ENCODE measurements at places on chromosomes 2 and 18.
A peak's percentile ranks its signal among the peaks of the same experiment; 100 is the strongest.

DNA sequence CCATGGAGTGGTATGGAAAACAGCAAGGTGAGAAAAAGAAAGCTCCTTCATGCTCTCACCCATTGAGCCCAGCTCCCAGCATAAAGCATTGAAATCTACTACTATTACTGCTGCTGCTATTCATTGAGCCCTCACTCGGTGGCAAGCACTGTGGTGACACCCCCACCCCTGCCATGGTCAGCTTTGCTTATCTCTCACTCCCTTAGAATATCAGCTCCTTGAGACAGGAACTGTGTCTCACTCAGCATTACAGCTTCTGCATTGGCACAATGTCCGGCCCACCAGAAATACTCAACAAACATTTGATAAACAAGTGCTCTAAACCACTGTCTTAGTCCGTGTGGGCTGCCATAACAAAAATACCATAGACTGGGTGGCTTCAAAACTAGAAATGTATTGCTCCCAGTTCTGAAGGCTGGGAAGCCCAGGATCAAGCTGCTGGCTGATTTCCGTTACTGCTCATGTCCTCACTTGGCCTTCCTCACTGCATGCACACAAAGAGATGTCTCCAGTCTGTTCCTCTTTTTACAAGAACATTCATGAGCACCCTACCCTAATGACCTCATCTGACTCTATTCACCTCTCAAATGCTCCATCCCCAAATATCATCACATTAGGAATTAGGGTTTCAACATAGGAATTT, 116.3 kb downstream of the ZBTB7C start:
- H3K27me3 ChIP-seq, result no peaks in the 10 kb centered on the region
- no peak overlapping the region for H3K27ac ChIP-seq
- no peak for DNase-seq
- no peaks in the 10 kb centered on the region for H3K4me1 ChIP-seq
- H3K36me3 ChIP-seq, result no peaks in the 10 kb centered on the region

DNA sequence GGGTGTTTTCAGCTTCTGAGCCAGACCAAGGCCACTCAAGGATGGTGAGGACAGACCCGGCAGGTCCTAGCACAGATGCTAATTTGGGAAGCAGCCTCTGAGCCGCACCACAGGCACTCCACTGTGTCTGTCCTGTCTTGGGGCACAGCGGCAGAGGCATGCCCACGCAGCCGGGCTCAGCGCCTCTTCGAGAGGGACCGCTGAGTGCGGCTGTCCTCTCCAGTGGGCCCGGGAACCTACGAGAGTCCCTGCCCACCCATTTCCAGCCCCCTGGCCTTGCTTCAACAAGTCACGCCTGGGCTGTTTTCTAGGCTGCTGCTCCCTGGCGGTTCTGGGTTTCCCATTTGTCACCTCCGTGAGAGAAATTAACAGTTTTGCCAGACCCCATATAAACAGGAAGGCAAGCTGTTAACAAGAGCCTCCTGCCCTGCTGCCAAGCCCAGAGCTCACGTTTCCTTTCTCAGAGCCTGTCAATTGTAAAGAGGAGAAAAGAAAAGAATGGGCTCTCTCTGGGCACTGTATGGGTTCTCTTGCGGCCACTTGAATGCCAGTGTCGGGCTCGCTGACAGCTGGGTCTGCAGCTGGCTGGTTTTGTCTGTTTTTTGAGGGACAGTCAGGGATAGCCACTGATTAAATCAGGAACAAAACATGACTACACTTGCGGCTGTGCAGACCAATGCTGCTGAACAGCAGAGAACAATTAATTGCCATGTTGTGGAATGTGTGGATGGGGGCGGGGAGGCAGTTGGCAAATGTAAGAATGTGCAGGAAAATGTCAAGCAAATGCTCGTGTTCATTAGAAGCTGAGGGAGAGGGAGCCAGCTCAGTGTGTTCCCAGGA, 30.6 kb downstream of the TMEM17 start:
- no peak overlapping the region for H3K4me3 ChIP-seq
- DNase-seq, result no peak
- H3K27me3 ChIP-seq, result peaks cover 19% of the 10 kb centered on the region

DNA sequence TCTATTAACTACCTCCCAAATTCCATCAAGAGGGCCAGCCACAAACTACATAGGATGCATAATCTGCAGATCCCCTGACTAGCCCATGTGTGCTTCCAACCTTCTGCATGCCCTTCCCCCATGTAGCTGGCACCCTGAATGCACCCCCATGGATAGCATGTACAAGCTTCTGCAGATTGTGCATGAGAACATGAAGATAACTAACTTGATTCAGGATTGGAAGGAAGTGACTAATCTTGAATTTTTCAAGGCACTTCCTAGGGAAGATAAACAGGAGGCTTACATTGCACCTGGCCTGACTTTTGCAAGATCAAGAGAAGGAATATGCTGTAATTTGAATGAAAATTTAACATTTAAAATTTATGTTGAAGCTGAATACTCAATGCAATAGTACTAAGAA, 66.7 kb downstream of the CDC42EP3 start:
- no peak overlapping the region for H3K27ac ChIP-seq
- H3K27me3 ChIP-seq, result peaks cover 11% of the 10 kb centered on the region
- no peak overlapping the region for H3K4me3 ChIP-seq
- H3K36me3 ChIP-seq, result peaks cover 9% of the 10 kb centered on the region

DNA sequence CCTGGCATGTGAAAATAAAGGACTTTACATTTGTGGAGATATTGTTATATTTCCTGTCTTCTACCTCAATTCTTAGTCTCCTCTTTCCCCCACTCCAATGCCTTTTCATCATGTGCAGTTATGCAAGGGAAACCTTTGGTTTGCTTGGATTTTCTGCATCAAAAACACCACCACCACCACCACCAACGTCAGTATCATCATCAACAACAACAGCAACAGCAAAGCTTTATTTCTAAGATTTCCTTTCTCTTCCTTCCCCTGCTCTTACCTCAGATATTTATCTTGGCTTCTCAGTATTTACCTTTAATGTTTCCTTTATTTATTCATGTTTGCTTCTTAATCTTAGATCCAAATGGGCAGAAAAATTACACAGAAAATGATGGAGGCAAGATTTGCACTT, 26.1 kb downstream of the CXCR4 start:
- H3K4me1 ChIP-seq, result peaks cover 18% of the 10 kb centered on the region
- no peaks in the 10 kb centered on the region for H3K27me3 ChIP-seq
- no peaks in the 10 kb centered on the region for H3K36me3 ChIP-seq
- H3K27ac ChIP-seq, result no peak overlapping the region
- no peak overlapping the region for H3K4me3 ChIP-seq

DNA sequence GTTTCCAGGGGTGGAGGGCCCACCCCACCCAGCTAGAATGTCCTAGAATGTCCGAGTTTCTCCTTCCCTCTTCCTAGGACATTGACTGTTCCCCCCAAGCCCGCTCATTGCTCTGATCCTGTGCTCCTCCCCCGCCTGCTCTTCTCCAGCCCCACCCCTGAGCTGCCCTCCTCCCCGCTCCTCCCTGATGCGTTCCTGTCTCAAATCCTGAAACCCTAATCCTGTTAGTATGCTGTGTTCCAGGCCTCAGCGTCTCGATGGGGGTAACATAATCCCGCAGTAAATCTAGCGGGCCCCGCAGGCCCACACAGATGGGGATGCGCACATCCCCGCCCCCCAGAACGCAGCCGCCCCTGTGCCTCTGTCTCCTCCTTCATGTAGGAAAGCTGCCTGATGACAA, 51.3 kb downstream of the NRP2 start:
- no peaks in the 10 kb centered on the region for H3K27me3 ChIP-seq
- H3K36me3 ChIP-seq, result peaks cover 50% of the 10 kb centered on the region
- H3K27ac ChIP-seq, result no peak overlapping the region

- peaks cover 19% of the 10 kb centered on the region for H3K27me3 ChIP-seq
- no peaks in the 10 kb centered on the region for H3K36me3 ChIP-seq
- no peak overlapping the region for H3K4me3 ChIP-seq
- H3K27ac ChIP-seq, result no peak overlapping the region
- no peaks in the 10 kb centered on the region for H3K4me1 ChIP-seq
- DNase-seq, result no peak
These were observed 26.6 kb upstream of the PAIP2B start for GRCh38 chr2:71253476-71253875.

- H3K27me3 ChIP-seq, result no peaks in the 10 kb centered on the region
- no peaks in the 10 kb centered on the region for H3K36me3 ChIP-seq
- H3K4me1 ChIP-seq, result no peaks in the 10 kb centered on the region
- H3K27ac ChIP-seq, result no peak overlapping the region
- H3K4me3 ChIP-seq, result no peak overlapping the region
These were observed 455.9 kb downstream of the CNTNAP5 start for GRCh38 chr2:124480958-124481357.

- H3K4me3 ChIP-seq, result no peak overlapping the region
- H3K4me1 ChIP-seq, result no peaks in the 10 kb centered on the region
- H3K27ac ChIP-seq, result no peak overlapping the region
- no peaks in the 10 kb centered on the region for H3K36me3 ChIP-seq
- DNase-seq, result no peak
- H3K27me3 ChIP-seq, result peaks cover under 1% of the 10 kb centered on the region
These were observed 260.7 kb downstream of the AGAP1 start for GRCh38 chr2:235754357-235755207.

- H3K27me3 ChIP-seq, result no peaks in the 10 kb centered on the region
- no peak overlapping the region for H3K27ac ChIP-seq
- H3K36me3 ChIP-seq, result no peaks in the 10 kb centered on the region
- no peak overlapping the region for H3K4me3 ChIP-seq
- no peaks in the 10 kb centered on the region for H3K4me1 ChIP-seq
These were observed 374.3 kb downstream of the TMX3 start for GRCh38 chr18:68340606-68341005.

- H3K4me3 ChIP-seq, result peak overlapping the region; percentile 97
- H3K27ac ChIP-seq, result peak overlapping the region; percentile 93
- H3K4me1 ChIP-seq, result peaks cover 37% of the 10 kb centered on the region
These were observed 631 bp downstream of the RPL31 start for GRCh38 chr2:101002562-101003277.

- DNase-seq, result no peak
- H3K4me3 ChIP-seq, result no peak overlapping the region
- H3K27me3 ChIP-seq, result no peaks in the 10 kb centered on the region
These were observed 25.5 kb downstream of the IGFBP2 start for GRCh38 chr2:216658757-216659156.

DNA sequence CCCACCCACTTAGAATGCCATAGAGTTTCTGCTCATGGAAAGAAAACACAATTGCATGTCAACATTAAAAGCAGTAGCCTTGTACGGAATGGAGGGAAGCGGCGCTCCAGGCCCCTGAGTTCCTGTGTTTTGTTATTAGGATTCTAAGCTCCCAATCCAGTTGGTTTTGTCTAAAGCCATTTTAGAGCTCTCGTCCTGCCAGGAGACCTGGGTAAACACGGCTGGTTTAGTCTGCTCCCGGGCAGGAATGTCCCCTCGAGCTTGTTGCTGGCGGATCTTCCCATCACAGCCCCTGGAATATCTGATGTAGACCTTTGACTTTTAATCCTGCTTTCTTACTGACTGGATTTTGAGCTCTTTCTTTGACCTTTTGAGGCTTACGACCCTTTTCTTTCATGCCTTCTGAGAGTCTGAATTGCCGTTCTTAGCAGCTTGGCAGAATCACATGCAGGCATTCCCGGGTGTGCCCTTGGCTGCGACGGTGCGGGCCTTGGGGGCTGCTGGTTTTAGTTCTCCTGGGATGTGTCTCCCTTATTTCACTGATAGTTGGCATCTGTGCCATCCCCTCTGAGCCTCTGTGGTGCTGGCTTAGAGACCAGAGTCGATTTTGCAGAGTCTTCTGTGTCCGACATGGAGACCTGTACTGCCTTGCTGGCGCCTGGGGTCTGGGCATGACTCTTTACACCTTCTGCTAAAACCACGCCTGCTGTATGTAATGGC, 25.4 kb downstream of the GREB1 start:
- H3K27me3 ChIP-seq, result peaks cover 28% of the 10 kb centered on the region
- DNase-seq, result no peak
- no peaks in the 10 kb centered on the region for H3K36me3 ChIP-seq
- H3K4me1 ChIP-seq, result peaks cover 3% of the 10 kb centered on the region

- H3K36me3 ChIP-seq, result peaks cover 59% of the 10 kb centered on the region
- no peak for DNase-seq
- no peaks in the 10 kb centered on the region for H3K4me1 ChIP-seq
- no peaks in the 10 kb centered on the region for H3K27me3 ChIP-seq
- H3K27ac ChIP-seq, result no peak overlapping the region
These were observed 31.0 kb downstream of the COA5 start for GRCh38 chr2:98577313-98577712.

DNA sequence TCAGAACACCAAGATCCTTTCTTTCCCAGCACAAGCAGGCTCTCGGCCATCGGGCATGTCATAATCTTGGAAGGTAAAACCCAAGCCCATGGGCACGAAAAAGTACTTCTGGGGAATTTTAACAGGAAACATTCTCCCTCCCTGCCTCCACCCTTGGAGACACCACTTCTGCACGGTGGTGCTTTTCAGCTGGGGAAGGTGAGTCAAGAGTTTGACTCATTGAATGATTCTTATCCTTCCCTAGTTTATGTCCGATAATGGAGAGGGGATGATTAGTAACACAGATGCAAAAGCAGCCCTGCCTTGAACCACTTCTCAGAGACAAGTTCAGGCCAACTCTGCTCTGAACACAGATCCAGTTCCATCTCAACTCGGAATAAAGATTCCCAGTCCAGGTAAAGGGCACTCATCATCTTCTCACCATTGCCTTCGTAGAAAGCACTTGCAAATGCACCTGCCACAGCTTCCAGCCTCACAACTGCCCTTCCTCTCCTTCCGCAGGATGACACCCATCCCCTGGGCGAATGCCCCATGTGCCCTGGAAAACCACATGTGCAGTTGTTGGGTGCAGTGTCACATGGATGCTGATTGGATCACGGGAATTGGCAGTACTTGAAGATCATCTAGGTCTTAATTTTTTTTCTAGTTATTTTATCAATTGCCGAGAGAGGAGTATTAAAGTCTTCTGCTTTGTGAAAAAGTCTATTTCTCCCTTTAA, 136.2 kb downstream of the PXDN start:
- peaks cover 2% of the 10 kb centered on the region for H3K4me1 ChIP-seq
- H3K27me3 ChIP-seq, result no peaks in the 10 kb centered on the region
- DNase-seq, result no peak
- no peak overlapping the region for H3K27ac ChIP-seq
